Stimulated activated CD4-positive, alpha-beta T cell treated with anti-CD3 and anti-CD28 coated beads, Interleukin-4, amount 100 ng/mL, for 48 hours (primary cell): ENCODE measurements at places on chromosomes 13 and 19.

GRCh38 chr13:32504263-32504662 is 34.3 kb downstream of the N4BP2L2 start:
- no peak for DNase-seq

DNA sequence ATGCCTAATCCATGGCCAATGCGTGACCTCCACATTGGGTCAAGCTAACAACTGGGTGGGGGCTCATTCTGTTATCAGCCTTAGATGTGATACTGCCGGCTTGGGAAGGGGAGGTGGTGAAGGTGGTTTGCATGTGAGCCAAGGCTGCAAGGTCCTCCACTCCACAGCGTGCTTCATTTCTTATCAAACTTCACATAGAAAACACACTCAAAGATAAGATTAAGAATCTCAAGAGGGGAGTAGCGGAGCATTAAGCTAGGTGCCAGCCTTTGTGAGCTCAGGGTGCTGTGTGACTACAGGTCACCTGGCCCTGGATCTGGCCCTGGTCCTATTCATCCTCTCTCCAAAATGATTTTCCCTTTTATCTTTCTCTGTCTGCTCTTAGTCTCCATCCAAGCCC is 13.3 kb upstream of the ARGLU1 start:
- no peak for DNase-seq

GRCh38 chr19:29188289-29189032 is 24.5 kb downstream of the UQCRFS1 start:
- no peak for DNase-seq

DNA sequence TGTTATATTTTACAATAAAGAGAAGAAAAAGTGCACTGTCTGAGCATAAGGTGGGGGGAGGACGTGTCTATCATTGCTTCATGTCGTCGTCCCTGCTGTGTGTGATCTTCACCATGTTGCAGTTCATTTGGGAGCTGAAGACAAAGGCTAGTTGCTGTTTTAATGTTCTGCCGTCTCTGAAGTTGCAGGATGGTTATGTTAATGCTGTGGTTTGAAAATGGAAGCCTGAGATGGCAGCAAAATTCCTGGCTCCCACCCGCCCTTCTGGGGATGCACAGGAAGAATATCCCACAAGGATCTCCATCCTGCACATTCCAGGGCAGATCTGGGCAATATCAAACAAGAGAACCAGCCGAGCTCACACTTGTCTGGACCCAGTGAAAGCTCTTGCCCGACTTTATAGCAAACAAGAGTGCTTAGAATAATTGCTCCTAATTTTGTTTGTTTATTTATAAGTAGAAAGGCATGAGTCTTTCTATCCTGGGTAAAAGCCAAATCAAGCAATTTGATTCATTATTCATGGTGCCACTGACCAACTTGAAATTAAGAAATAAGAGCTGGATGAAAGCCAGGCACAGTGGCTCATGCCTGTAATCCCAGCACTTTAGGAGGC is 110.3 kb upstream of the ABCC4 start:
- DNase-seq, result no peak

DNA sequence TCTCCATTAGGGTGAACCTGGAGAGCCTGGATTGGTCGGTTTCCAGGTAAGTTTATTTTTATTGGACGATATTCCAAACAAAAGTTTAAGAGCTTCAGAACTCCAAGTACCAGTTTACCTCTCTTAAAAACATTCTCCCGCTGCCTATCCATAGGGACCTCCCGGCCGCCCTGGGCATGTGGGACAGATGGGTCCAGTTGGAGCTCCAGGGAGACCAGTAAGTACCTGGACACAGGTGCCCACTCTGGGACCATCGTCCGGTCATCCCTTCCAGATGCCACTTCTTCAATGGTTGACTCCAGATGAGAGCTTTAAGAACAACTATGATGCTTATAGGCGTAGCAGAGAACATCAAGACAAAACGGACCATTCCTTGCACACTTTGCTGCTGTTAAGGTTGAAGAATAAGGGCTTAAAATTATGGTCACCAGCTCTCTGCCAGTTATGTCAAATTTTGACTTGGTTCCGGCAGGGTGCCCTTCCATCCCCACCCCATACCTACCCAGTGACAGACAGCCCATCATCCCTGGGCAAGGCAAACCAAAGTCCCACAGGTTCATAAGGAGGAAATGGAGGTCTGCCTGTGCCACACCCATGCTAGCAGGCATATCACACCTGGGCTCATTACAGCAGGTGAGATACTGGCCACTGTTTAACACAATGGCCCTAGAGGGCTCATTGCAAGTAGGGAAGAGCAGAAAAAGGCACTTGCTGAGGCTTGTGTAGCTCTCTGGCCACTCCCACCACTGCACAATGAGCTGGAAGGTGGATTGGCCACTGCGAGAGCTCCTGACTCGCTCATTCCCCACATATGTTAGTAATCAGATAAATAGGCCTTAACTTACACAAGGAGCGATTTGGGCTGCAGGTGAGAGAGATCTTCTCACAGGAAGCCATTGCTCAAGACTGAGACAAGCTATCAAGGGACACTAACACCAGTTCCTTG is 123.6 kb downstream of the COL4A2 start:
- DNase-seq, result no peak

- no peak for DNase-seq
These were observed 7.8 kb downstream of the ZBTB7A start for GRCh38 chr19:4058693-4059452.

DNA sequence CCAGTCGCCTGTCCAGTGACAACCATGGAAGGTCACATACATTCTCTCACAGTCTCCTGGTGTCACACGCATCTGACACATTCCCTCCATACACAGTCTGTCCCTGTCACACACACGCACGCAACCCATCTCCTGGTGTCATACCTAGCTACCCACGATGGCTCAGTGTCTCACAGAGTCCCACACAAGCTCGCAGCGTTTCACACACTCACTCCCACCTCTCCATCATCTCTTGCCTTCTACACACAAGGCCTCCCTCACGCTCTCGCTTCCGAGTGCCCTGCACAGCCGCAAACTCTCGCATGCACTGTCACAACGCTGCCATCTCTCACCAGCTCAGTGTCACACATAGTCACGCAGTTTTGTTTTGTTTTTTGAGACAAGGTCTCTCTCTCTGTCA is 1.2 kb upstream of the GNG8 start:
- no peak for DNase-seq

DNA sequence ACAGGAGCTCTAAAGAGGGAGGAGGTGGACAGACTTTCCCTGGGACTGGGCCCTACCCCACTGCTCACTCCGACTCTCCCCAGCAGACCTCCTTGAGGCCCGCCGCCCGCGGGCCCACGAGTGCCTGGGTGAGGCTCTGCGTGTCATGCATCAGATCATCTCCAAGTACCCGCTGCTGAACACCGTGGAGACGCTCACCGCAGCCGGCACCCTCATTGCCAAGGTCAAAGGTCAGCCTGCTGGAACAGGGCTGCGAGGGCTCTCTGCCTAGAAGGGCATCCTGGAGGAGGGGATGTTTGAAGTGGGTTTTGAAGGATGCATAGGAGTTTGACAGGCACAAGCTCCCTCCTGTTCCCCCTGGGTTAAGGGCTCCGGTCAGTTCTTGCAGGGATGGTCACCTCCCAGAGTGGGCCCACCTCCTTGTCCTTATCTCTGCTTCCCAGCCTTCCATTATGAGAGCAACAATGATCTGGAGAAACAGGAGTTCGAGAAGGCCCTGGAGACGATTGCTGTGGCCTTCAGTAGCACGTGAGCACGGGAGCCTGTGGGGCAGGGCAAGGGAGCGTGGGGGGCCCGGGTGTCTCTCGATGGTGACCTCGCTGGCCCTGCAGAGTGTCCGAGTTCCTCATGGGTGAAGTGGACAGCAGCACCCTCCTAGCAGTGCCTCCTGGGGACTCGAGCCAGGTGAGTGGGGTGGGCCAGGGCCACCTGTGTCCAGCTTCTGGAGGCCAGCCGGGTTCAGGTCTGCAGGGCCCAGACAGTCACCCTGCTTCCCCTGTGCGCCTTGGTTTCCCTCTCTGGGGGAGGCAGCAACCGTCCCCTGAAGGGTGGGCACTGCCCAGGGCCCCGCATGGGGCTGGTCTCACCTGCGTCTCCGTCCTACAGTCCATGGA is 6.3 kb downstream of the ARHGAP45 start:
- DNase-seq, result no peak

DNA sequence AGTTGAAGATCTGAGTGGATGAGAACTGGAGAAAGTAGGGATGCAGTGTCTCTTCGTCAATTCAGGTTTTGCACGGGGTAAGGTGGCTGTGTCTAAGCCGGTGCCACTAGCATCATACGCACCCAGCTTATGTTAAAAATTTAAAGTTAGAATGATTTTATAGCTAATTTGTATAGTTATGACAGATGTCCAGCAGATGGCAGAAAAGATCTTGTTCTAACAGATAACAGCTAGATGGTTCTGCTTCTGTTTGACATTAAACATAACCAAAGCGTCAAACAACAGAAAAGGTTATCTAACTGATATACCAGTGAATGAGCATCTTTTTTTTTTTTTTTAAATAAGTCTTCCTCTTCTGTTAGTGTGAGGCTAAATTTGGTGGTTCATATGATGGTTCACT is 18.8 kb upstream of the EDDM13 start:
- DNase-seq, result no peak

GRCh38 chr13:88246239-88246638 is 575.1 kb downstream of the SLITRK5 start:
- DNase-seq, result no peak

- no peak for DNase-seq
These were observed 6.5 kb upstream of the CCNE1 start for GRCh38 chr19:29805031-29805965.

DNA sequence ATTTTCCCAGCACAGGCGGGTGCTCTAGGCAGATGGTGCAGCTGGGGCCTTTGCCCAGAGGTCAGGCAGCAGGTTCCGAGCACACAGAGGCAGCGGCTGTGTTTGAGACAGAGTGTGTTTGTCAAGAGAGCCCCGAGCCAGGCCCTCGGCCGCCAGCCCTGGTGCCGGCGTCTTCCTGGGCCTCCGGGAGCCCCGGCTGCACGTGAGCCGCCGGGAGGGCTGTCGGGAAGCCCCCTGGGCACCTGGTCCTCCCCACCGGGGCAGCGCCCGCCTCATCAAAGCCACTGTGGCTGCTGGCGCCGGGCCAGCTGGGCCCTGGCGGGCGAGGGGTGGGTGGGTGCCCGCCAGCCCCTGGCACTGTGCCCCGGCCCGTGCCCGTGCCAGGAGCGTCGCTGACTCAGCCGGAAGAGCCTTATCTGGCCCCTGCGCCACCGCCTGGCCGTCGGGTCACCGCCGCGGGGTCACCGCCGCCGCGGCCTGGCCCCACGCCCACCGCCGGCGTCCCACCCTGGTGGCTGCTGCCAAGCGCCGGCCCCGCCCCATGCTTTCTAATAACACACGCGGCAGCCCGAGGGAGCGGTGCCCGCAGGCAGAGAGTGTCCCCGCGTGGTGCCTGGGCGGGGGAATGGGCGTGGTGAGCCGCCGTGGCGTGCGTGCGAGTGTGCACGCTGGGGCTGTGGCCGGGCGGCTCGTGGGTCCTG is 14.9 kb downstream of the ARID3A start:
- no peak for DNase-seq

DNA sequence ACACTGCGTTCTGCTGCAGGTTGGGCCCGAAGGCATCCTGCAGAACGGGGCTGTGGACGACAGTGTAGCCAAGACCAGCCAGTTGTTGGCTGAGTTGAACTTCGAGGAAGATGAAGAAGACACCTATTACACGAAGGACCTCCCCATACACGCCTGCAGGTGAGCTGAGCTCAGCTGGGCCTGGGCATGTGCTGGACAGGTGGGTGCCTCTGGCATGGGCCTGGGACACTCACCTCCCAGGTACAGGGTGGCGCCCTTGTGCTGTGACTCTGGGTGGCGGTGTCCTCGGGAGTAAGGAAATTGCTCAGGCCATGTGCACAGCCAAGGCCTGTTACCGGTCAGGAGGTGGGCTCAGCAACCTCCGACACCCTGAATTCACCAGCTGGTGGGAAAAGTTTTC is 14.2 kb downstream of the UPF1 start:
- no peak for DNase-seq

GRCh38 chr19:14632286-14632685 is 42.4 kb downstream of the ADGRE3 start:
- DNase-seq, result no peak

GRCh38 chr13:40479196-40479845 is 187.1 kb downstream of the FOXO1 start:
- no peak for DNase-seq

DNA sequence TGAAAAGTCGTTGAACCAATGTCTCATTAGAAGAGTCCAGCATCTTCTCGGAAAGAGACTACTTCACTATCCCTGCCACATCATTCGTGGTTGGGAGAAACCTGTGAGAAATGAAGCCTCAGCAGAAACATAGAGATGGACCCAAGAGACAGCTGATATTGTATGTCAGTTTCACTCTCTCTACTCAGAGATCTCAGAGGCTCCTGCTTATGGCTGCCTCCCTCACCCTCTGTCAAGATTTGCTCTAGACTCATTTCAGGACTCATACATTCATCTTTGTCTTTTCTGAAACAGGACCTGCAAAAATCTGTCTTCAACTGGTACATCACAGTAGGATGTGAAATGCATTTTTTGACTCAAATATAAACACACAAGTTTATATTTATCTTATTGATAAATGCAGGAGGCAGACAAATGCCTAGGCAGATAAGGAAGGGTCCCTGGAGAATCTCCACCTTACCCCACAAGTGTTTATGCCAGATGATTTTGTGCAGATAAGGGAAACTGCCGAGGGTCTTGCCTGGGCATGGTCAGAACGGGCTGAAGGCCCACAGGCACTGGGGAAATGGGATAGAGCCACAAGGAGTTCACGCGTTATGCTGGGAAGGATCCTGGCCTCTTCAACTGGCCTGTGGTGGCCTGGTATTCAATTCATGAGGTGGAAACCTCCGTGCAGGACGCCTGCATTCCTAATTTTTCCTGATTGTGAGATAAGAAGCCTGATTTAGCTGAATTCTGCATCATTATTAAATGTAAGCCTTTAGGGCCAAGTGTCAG is 1834.0 kb upstream of the PCDH20 start:
- no peak for DNase-seq

DNA sequence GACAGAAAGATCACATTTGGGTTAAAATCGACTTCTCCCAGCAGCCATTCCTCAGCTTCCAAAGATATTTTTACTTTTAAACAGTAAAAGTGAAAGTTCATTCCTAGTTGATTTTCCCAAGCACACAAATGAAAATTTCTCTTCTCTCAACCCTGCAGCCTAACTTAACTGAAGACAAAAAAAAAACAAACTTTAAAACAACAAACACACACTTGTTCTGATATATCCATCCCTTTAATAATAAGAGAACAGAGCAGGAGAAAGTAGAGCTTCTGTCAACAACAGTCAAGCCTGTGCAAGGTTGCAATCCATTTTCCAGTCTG is 72.9 kb downstream of the STK24 start:
- no peak for DNase-seq

DNA sequence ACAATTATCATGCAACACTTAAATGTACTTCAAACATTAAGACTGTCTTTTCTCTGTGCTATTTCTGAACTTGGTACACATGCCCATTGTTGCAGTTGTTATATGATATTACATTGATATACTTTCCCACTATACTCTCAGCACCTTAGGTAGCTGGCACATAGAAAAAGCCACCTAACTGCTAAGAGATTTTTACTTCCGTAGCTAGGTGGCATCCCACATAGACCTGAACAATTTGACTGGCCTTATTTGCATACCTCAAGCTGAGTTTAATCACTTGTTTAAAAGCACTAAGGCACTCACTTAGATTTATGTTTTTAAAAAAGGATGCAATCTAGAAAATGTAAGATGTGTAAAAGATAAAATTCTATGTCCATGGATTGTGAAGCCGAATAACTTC is 194.2 kb downstream of the POU4F1 start:
- DNase-seq, result no peak
